ENCODE measurements at places on chromosomes 1 and 21.
A peak's percentile ranks its signal among the peaks of the same experiment; 100 is the strongest.

GRCh38 chr1:9340172-9340854 lies 47.6 kb downstream of the SPSB1 start:
- peaks cover 33% of the 10 kb centered on the region for H3K4me1 ChIP-seq
- peak overlapping the region; percentile 61 for H3K27ac ChIP-seq
- H3K36me3 ChIP-seq, result no peaks in the 10 kb centered on the region
- no peaks in the 10 kb centered on the region for H3K27me3 ChIP-seq
- DNase-seq, result no peak

DNA sequence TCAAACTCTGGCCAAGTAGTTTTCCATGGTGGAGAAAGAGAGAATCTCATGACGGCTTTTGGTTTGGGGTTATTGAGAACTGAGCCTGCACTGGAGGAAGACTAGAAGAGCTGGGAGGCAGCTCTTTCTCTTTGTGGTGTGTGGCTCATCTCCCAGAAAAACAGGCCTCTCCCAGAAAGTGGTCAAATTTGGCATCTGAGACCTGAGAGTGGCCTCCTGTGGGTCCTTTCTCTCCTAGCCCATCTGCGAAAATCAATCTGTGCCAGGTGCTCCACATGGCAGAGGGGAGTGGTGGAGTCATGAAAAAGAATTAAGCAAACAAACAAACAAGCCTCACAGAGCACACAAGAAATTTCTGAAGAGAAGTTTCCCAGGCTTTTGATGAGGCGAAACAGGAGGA lies 305.0 kb downstream of the ST6GALNAC3 start:
- H3K27ac ChIP-seq, result no peak overlapping the region
- H3K4me3 ChIP-seq, result no peak overlapping the region
- H3K27me3 ChIP-seq, result no peaks in the 10 kb centered on the region
- no peak for DNase-seq
- H3K36me3 ChIP-seq, result no peaks in the 10 kb centered on the region
- H3K4me1 ChIP-seq, result no peaks in the 10 kb centered on the region

DNA sequence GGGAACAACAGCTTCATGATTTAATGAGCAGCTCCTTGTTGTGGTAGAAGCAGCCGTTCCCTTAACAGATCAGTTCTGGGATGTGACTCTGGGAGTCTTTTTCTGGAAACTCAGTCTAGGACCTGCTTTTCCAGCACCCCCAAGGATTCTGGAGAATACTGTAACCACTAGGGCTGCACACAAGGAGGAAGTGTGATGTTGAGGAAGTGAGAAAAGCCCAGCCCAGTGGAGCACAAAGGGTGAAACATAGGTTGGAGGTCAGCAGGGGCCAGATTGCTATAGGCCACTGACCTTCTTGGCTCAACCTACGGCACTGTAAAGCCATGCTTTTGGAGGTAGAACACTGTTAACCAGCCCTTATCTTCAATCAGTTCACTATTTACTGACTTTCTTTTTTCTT lies 10.1 kb upstream of the PLA2G5 start:
- no peaks in the 10 kb centered on the region for H3K27me3 ChIP-seq
- H3K4me3 ChIP-seq, result no peak overlapping the region
- H3K27ac ChIP-seq, result no peak overlapping the region
- DNase-seq, result no peak
- no peaks in the 10 kb centered on the region for H3K36me3 ChIP-seq

GRCh38 chr1:174074757-174075156 lies 52.6 kb upstream of the RC3H1 start:
- no peaks in the 10 kb centered on the region for H3K4me1 ChIP-seq
- no peak overlapping the region for H3K4me3 ChIP-seq
- DNase-seq, result no peak

GRCh38 chr1:241569848-241570247 lies 37.7 kb downstream of the KMO start:
- H3K27ac ChIP-seq, result no peak overlapping the region
- H3K36me3 ChIP-seq, result no peaks in the 10 kb centered on the region
- no peaks in the 10 kb centered on the region for H3K27me3 ChIP-seq

DNA sequence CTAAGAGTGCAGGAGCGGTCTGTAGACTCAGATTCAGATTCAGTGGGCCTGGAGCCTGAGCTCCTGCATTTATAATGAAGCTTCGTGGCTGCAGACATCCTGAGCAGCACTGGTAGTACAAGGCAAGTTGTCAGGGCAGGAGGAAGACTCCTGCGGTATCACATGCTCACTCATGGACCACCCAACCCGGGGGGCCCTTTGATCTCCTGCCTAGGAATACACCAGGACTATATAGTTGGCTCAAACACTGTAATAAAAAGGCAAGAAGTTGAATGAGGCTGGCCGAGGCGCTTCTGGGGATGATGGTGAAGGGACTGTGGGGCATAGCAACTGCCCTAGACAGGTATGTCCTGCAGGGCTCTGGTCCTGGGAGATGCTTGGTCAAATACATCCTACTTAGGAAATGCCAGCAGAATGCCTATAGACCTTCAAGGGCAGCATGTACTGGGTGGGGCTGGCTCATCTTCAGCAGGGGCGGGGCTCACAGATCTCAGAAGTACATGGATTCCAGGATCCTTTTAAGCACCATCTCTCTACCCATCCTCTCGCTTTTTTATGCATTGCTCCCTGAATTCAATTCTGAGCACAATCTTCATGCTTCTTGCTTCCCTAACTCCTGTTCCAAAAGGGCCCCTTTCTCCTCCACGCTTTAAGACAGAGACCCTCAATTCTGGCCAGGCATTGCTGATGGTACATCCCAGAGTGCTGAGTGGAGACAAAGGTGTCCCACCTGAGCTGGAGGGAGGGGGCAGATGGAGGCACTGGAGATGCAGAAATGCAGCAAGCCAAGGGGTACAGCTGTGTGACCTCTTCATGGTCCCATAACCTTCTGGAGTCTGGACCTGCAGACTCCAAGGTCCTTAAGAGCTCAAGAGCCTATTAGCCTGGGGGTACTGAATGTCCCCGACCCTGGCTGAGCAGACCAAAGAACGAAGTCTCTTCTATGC lies 2.1 kb upstream of the RAP1GAP start:
- no peaks in the 10 kb centered on the region for H3K36me3 ChIP-seq
- no peak overlapping the region for H3K4me3 ChIP-seq
- H3K27ac ChIP-seq, result no peak overlapping the region
- DNase-seq, result no peak

GRCh38 chr1:22789356-22789994 lies 78.8 kb downstream of the EPHB2 start:
- H3K36me3 ChIP-seq, result no peaks in the 10 kb centered on the region
- H3K27me3 ChIP-seq, result peaks cover 8% of the 10 kb centered on the region
- DNase-seq, result no peak

GRCh38 chr21:42296501-42296900 lies 18.7 kb downstream of the TFF3 start:
- no peaks in the 10 kb centered on the region for H3K4me1 ChIP-seq
- DNase-seq, result no peak
- H3K4me3 ChIP-seq, result no peak overlapping the region
- H3K36me3 ChIP-seq, result no peaks in the 10 kb centered on the region
- peaks cover 10% of the 10 kb centered on the region for H3K27me3 ChIP-seq

DNA sequence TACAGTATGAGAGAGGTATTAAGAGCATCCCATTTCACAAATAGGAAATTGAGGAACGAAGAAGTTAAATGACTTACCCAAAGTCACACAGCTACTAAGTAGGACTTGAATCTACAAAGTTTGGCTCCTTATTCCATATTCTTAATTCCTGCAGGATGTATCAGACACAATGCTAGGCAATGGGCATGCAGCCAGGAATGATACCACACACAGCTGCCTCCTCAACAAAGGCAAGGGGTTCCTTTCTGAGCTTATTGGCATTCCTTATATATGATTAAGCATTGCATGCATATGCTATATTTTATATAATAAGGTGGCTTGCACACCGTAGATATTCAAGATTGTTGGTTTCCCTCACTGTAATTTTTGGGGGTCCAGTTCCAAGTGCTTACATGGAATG lies 34.2 kb upstream of the JUN start:
- H3K4me3 ChIP-seq, result no peak overlapping the region
- no peaks in the 10 kb centered on the region for H3K36me3 ChIP-seq
- H3K4me1 ChIP-seq, result peaks cover 61% of the 10 kb centered on the region
- DNase-seq, result peak; percentile 84

DNA sequence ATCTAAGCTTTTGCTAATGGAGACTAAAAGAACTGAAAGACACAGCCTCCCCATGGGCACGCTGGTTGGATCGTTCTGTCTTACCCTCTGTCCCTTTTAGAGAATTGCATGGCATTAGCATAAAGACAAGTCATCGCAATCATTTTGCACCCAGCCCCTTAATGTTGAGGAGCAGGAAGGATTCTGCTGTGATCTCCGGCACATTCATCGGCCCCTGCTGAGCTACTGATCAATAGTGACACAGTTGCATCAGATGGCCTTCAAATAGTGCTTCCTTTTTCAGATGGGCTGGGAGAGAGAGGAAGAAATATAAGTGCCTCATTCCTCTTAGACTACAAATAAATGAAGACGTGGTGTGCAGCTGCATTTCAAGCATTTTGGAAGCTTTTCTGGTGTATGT lies 75.4 kb downstream of the NOS1AP start:
- no peaks in the 10 kb centered on the region for H3K27me3 ChIP-seq
- H3K4me1 ChIP-seq, result peaks cover 15% of the 10 kb centered on the region
- DNase-seq, result no peak
- no peak overlapping the region for H3K27ac ChIP-seq

GRCh38 chr21:33123374-33124123 lies 53.6 kb downstream of the OLIG1 start:
- no peak overlapping the region for H3K27ac ChIP-seq
- H3K4me1 ChIP-seq, result no peaks in the 10 kb centered on the region
- no peaks in the 10 kb centered on the region for H3K36me3 ChIP-seq

DNA sequence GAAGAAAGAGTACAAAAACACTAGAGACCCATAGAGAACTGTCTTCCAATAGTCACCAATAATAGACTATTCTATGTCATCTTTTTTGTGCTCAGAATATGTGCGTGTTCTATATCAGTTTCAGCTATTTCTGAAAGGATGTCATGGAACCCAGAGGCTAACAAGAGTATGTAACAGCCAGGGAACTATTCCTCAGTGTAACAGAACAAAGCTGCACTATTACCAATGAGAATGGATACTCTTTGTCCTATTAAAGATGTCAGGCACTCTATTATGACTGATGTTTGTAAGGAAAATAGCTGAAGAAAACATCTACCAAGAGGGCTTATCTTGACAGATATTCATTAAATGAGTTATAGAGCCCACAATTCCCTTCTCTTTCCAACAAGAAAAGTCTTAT lies 8.6 kb upstream of the LRRC8C start:
- H3K27ac ChIP-seq, result no peak overlapping the region
- H3K36me3 ChIP-seq, result no peaks in the 10 kb centered on the region
- H3K4me3 ChIP-seq, result no peak overlapping the region
- DNase-seq, result no peak
- H3K27me3 ChIP-seq, result no peaks in the 10 kb centered on the region

DNA sequence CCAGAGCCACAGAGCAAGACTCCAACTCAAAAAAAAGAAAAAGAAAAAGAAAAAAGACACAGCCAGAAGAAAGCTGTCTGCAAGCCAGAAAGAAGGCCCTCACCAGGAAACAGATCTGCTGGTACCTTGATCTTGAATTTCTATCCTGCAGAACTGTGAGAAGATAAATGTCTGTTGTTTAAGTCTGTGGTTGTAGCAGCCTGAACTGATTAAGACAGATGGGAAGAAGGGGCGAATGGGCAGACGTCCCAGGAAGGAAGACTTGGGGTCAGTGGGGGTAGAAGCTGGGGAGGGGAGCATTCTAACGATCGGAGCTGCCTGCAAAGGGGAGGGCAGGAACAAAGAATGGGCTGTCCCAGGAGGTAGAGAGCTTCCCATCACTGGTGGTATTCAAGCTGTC lies 6.3 kb downstream of the SLC2A7 start:
- H3K27me3 ChIP-seq, result no peaks in the 10 kb centered on the region
- H3K4me1 ChIP-seq, result no peaks in the 10 kb centered on the region
- no peak for DNase-seq
- no peaks in the 10 kb centered on the region for H3K36me3 ChIP-seq
- no peak overlapping the region for H3K4me3 ChIP-seq

DNA sequence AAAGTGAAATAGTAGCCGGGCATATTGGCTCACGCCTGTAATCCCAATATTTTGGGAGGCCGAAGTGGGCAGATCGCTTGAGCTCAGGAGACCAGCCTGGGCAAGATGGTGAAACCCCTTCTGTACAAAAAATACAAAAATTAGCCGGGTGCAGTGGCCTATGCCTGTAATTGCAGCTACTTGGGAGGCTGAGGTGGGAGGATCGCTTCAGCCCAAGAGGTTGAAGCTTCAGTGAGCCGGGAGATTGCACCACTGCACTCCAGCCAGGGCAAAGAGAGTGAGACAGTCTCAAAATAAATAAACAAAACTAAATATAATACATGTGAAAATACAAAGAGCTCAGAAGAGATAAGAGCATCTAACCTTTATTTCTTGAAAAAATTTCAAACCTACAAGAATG lies 2.3 kb upstream of the MSTO1 start:
- H3K27ac ChIP-seq, result no peak overlapping the region
- no peaks in the 10 kb centered on the region for H3K27me3 ChIP-seq
- no peaks in the 10 kb centered on the region for H3K4me1 ChIP-seq
- no peak overlapping the region for H3K4me3 ChIP-seq
- no peak for DNase-seq

DNA sequence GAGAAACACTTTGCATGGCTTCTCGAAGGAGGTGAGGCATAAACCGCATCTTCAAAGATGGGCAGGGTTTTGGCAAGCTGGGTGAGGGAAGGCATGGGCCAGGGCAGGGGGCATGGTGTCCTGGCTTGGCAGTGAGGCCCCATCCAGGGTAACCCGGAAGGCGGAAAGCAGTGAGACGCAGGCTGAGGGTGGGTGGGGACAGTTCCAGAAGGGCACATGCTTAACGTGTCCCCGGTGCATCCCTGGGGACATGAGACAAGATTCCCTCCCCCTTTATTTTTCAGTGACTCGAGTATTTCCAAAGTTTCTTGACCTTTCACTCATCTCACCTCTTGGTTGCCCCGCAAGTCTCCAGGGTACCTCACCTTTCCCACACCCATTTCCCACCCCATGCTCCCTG lies 122.8 kb upstream of the SLC25A33 start:
- H3K36me3 ChIP-seq, result no peaks in the 10 kb centered on the region
- no peak overlapping the region for H3K4me3 ChIP-seq
- H3K27me3 ChIP-seq, result peaks cover 3% of the 10 kb centered on the region
- no peak for DNase-seq
- H3K4me1 ChIP-seq, result peaks cover 14% of the 10 kb centered on the region
- no peak overlapping the region for H3K27ac ChIP-seq

DNA sequence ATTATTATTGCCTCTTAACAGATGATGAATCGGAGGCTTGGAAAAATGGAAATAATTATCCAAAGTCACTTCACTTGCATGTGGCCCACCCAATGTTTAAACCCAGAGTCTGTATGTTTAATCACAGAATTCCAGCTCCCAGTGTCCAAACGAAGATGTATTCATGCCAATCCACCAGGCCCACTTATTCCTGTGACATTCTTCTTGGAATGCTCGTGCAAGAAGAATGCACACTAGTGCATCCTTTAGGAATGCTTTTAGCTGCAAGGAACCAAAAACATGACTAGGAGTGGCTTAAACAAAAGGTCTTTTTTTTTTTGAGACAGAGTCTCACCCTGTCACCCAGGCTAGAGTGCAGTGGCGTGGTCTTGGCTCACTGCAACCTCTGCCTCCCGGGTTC lies 8.9 kb upstream of the OPRD1 start:
- H3K4me3 ChIP-seq, result no peak overlapping the region
- H3K36me3 ChIP-seq, result no peaks in the 10 kb centered on the region
- DNase-seq, result no peak
- no peaks in the 10 kb centered on the region for H3K27me3 ChIP-seq
- H3K27ac ChIP-seq, result no peak overlapping the region
